ENCODE measurements at places on chromosomes 4 and X.

DNA sequence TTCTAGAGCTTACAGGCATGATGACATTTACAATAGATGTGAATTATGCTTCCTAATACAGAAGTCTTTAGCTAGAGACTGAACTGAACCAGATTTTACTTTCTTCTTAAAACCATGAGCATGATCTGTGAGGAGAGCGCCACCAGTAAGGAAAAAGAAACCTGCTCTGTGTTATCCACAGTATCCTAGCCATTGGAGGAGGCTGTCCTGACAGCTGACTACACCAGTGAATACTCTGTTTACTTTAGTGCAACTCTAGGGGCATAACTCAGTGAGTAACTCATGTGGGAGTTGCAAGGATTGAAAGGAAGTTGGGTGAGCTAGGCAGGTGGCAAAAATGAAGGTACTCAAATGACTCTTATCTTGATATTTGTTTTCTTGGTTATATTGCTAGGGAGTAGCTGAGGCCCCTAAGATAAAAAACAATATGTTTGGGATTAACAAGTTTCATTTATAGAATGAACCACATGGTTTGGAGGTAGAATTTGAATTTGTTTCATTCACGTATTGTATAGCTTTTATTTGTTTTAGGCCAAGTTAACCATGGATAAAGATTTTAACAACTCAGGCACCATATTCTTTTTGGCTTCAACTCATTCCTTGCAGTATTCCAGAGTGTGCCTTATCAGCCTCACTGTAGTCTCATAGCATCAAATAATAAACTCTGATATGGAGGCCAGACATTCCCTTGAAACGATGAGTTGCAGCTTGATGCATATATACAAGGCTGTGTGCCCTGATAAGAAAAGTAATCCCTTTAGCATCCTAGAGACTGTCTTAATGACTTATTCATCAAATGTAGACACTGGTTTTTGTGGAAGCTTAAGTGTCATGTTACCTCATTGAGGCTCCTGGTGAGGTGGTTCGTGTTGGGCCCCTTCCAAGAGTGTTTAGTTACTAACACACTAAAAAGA is 2.5 kb downstream of the BMP3 start:
- DNase-seq = no peak

DNA sequence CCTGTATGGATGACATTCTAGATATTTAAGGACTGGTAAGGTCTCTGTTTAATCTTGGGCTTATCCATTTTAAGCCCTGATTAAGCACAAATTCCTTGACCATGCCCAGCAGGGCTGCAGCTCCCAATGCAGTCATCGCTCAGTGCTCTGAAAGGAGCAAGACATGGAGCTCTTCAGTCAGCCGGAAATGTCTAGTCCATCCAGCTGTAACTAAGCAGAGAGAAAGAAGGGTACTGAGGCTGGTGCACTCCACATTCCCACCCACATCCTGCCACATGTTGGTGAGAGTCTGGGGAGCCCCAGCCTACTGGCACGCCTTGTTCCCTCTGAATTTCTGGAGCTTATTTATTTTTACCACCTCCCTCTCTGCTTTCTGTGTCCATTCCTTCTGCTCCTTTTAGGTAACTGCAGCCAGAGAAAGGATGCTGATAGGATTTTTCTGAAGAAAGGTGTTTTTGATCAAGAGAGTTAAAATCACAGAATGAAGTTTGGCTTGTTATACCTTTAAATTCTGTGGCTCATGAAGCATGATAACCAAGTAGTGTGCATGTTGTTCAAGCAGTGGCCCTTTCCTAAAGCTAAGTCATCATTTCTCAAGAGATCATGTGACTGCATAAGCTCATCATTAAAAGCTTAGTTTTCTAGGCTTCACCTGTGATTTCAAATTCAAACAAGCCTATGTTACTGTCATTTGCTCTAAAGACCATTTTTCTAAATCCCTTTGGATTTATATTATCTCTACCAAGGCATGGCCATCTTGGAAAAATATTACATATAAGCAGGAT is 74.0 kb downstream of the GALNT7 start:
- DNase-seq = peak; percentile 55

DNA sequence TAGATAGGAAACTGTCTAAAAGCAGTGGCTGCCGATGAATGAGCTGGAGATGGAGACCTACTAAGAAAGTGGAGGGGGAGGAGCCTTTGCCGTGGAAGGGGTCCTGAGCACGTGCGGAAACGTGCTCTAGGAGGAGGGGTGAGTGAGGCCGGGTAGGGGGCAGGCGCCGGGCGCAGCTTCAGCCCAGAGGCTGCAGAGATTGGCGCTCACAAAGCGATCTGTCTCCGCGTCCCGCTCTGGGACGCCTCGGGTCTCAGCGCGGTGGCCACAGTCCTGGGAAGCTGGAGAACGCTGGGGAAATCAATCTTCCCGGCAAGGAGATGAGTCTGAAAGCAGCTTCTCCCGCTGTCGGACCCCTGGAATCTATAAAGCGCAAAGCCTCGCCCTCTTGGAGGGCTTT is 444 bp upstream of the ARHGAP6 start:
- no peak for DNase-seq

DNA sequence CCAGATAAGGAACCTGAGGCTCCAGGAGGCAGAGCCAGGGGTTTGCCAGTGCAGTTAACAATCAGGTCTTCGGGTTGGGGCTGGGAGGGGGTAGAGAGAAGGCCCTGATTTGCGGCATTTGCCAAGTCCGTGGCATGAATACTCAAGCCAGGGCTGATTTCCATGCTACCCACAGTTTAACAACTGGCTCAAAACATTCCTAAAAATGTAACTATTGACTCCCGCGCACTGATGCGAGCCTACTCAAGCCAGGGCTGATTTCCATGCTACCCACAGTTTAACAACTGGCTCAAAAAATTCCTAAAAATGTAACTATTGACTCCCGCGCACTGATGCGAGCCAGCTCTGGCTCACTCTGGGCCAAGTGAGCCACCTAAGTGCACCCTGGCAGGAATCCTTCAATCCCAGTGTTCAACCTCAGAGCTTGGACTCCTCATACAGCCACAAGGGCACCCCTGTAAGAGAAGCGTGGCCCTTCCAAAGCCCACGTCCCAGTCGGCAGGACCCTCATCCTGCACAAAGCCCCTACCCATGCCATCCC is 75.6 kb downstream of the PPP2R2C start:
- DNase-seq = no peak

GRCh38 chr4:7863911-7864681 is 75.6 kb downstream of the AFAP1 start:
- DNase-seq = peak; percentile 51

GRCh38 chrX:154074199-154074598 is 23.3 kb downstream of the MECP2 start:
- DNase-seq = peak; percentile 74

GRCh38 chrX:113059714-113060113 is 219.1 kb upstream of the AMOT start:
- no peak for DNase-seq

DNA sequence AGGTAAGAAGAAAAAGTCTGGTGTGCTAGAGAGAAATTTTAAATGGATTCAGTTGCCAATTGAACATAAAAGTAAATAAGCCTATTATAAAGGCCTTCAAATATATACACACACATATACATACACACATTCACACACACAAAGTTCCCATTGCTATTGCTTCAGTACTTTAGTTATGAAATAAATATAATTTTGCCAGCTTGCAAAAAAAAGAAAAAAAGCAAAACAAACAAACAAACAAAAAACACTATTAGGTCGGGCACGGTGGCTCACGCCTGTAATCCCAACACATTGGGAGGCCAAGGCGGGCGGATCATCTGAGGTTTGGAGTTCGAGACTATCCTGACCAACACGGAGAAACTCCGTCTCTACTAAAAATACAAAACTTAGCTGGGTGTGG is 80.3 kb downstream of the SPIN4 start:
- DNase-seq = no peak

GRCh38 chrX:101774340-101774739 is 114.7 kb upstream of the ARMCX2 start:
- no peak for DNase-seq

GRCh38 chrX:2829469-2830246 is 928 bp downstream of the GYG2 start:
- DNase-seq = no peak

GRCh38 chr4:87414816-87415215 is 7.6 kb upstream of the NUDT9 start:
- no peak for DNase-seq

- no peak for DNase-seq
These were observed 318.6 kb downstream of the HNRNPD start for GRCh38 chr4:82055156-82055555.

DNA sequence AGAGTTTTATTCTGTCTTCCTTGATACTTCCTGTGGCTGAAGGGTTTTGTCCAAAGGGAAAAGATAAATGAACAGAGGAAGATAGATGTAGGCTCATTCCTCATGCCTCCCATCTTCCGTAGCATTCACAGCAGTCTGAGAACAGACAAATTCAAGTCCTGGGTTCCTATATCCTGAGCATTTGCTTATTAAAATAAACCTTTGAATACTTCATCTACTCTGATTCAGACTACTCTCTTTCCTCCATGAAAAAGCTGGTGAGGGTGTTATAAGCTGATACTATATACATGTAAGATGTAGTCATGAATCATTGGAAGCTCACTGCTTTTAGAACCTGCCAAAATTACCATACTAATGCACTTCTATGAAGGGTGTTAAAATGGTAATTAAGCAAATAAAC is 61.2 kb downstream of the GAB1 start:
- DNase-seq = no peak

- no peak for DNase-seq
These were observed 15.2 kb downstream of the ADRA2C start for GRCh38 chr4:3781193-3781886.

GRCh38 chrX:118525174-118525730 is 29.6 kb downstream of the DOCK11 start:
- no peak for DNase-seq

- DNase-seq = no peak
These were observed 64.1 kb downstream of the TMA16 start for GRCh38 chr4:163558539-163559044.

DNA sequence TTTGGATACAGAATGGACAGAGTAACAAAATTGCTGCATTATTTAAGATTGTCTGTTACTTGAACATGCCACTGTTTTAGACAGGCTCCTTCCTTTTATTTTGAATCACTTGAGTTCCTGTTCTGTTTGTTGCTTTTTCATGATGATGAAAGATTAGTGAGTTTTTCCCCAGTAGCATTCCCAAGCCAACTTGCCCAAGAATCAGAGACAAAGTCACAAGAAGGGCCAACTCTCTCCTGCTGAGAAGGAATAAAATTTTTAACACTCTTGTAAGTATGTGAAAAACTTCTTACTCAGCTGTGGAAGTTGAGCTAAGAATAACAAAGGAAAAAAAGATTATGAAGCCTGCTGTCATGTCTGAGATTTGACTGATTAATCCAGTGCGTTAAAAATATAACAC is 104.2 kb downstream of the KLHL8 start:
- peak; percentile 61 for DNase-seq

DNA sequence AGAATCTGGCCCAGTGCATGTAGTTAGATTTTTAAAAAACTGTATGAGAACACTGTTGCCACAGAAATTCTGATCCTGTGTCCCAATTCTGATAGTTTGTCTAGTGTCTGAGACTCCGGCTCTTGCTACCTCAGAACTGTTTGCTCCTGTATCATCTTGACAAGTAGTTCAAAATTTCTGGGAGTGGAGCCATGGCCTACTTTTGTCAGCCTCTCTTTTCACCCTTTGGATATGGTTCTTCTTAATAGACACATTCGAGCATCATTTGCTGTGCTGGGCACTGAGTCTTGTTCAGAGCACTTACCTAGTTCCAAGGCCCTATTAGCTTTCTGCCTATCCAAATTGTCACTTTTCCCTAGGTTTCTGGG is 46.9 kb downstream of the ATP10D start:
- DNase-seq = no peak

GRCh38 chrX:130173190-130173895 is 1.6 kb downstream of the RAB33A start:
- peak; percentile 82 for DNase-seq

DNA sequence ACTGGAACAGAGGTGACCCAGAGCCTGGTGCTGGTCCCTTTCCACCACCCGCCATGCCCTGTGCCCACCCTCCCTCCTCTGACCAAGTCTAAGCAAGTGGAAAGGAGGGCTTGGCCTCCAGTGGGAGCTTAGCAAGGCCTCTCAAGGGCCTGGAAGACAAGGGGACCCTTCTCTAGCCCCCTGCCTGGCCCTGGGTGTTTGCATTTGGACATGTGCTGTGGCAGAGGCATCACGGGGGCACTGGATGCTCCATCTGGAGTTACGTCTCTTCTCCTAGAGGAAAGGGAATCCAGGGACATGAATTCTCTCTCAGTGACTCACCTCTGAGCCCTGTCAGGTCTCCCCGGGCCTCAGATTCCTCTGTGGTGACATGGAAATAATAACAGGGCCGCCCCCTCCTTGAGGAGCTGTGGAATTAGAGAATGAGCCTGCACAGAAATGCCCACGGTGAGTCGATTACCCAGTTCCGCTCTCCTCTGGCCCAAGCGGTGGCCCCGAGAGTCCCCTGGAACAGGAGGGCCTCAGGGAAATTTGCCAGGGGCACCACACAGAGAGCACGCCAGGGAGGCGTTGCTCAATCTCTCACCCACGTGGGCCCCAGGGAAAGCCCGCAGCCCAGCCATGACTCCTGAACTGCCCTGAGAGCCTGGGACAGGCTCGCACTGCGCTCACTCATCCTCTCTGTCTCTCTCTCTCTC is 189.6 kb downstream of the BCOR start:
- peak; percentile 84 for DNase-seq

GRCh38 chr4:36283912-36284465 is 2.6 kb downstream of the DTHD1 start:
- no peak for DNase-seq

DNA sequence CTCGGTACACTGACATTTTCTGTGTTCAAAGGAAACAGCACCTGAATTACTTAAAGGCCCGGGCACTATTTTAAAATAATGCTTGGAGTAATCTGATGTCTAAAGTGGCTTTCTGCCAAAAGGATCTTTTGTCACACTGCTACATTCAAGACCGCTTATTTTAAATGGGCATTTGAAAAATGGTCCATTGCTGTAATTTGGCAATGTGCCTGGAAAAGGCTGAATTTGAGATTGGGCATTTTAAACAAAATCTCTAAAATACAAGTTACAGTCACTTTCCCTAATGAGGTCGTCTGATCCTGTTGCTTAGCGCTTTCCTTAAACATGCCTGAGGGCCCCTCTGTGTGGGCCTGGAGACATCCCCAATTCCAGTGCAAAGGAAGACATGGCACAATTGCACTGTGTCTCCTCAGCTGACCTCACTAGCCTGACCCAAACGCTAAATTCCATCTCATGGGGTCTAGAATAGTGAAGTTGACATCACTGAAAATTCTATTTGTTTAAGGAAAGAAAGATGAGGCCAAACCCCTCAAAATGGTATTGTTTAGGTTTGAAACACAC is 214.2 kb downstream of the GPC3 start:
- DNase-seq = no peak

- no peak for DNase-seq
These were observed 225.1 kb upstream of the GPC4 start for GRCh38 chrX:133640161-133641015.

GRCh38 chrX:111759686-111760085 is 78.7 kb downstream of the ALG13 start:
- DNase-seq = no peak

- peak; percentile 64 for DNase-seq
These were observed 25.6 kb upstream of the SPP1 start for GRCh38 chr4:87949961-87950360.

Data from iris pigment epithelial cell (primary cell).